Bronchial epithelial cell (primary cell): ENCODE measurements at places on chromosomes 3 and 15.
A peak's percentile ranks its signal among the peaks of the same experiment; 100 is the strongest.

GRCh38 chr3:31758322-31758965 lies 222.6 kb downstream of the OSBPL10 start:
- no peak for DNase-seq

- DNase-seq: peak; percentile 25
Observed at GRCh38 chr3:111531446-111531845, 10.6 kb upstream of the CD96 start.

DNA sequence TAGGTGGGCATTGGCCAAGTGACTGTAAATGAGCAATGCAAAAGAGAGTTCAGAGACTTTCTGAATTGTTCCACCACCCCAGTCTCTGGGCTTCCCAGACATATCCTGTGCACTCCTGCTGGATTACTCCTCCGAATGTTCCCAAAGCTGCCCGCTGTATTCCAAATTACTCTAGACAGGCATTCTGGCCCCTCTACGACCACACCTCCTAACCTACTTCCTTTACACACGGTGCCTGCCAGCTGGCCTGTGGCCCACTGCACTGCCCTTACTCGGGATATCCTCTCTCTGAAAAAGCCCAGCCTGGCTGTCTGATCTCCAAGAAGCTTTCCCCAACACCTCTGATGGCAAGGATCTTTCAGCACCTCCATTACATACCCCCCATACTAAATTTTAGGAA lies 66.6 kb downstream of the DUT start:
- DNase-seq: no peak

DNA sequence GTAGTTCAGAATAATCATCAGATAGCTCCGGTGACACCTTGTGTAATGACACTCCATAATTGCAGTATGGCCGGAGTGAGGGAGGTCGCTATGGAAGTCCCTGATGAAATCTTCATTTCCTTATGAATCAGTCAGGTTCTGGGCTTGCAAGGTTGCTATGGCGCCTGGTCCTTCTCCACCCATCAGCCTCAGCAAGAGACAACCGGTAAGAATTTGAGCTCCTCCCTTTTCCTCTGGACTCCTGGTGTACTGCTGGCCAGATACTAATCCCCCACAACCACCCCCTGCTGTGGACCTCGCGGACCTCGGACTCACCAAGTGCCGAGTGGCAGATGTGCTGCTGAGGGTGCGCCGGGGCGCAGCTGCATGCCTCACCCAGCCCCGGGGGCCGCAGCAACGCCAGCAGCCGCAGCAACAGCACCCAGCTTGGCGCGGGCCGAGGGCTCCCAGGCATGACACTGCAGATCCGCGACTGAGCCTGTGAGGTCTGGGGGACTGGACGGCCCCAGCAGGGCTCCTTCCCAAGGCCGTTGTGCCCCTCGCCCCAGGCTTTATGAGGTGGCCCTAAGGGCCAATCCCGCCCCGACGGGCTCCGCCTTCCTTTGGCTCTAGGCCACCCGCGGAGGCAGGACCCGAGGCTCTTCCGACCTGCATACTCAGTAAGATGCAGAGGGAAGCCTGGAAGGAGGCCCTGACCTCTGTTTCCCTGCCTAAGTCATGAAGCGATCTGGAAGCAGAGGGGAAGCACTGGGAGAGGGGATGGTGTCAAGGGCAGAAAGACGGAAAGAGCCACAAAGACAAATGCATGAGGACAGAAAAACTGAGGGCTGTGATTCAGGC lies at the start of gene TIMP4:
Gene TIMP4 (minus strand): TSS at position 526 of the 840 bp plus-strand sequence. CDS start 72 bp downstream, at position 454.
- DNase-seq: peak; percentile 67

GRCh38 chr15:71715914-71716313 lies 94.4 kb upstream of the NR2E3 start:
- no peak for DNase-seq

GRCh38 chr15:69391046-69391757 lies 22.9 kb upstream of the KIF23 start:
- peak; percentile 61 for DNase-seq

DNA sequence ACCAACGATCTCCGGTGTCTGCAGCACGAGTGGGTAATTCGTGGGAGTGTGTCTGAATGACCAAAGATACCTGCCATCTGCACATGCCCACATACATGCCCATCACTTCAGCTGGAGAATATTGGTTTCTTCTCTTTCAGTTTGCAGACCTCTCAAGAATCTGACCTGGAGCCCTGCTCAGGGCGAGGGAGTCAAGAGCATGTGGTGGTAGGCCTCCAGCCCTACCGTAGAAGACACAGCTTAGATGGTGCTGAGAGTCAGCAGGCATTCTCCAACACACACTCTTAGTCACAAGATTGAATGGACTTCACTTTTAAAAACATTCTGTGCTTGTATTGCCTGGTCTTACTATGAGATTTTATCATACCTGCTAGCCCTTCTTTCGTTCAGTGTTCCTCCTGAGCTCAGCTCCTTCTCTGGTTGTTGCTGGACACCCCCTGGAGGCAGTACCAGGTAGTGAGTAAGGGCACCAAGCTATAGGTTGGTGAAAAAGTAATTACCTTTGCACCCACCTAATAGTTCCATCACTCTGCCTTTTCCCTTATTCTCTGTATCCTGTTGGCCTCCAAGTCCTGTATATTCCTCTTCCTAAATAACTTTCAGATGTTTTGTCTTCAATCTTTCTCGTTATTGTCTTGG lies 252.0 kb downstream of the CACNA2D3 start:
- DNase-seq: peak; percentile 17

DNA sequence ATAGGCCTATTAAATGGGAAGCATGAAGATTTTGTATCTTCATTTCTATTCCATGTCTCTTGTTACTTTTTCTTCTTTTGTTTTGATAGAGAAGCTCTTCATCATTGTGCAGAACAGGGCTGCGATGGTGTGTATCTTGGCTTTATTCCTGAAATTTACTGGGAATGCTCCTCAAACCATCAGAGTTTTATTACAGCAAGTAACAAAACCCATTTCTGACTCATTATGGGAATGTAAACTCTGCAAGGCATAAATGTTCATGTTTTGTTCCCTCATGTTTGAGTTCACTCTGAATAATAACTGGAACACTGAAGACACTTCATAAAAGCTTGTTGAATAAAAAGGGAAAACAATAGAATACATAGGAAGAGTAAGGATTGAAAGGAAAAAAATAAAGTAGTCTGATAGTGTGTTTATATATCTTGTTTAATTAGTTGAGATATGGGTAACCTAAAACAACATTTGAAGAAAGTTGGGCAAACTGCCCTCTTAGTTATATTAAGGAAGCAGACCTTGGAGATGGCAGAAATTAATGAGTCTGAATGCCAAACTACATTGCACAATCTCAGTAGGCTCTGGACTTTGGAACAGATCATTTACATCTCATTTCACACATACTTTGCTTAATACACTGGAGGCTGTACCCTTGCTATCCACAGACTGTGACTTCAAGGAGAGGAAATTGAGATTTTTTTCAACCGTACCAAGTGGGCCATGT lies 521.5 kb downstream of the GRM7 start:
- peak; percentile 61 for DNase-seq

- DNase-seq: no peak
Observed at GRCh38 chr3:71905426-71905825, 120.5 kb upstream of the PROK2 start.

GRCh38 chr15:61421470-61421869 lies 192.4 kb upstream of the RORA start:
- peak; percentile 34 for DNase-seq

DNA sequence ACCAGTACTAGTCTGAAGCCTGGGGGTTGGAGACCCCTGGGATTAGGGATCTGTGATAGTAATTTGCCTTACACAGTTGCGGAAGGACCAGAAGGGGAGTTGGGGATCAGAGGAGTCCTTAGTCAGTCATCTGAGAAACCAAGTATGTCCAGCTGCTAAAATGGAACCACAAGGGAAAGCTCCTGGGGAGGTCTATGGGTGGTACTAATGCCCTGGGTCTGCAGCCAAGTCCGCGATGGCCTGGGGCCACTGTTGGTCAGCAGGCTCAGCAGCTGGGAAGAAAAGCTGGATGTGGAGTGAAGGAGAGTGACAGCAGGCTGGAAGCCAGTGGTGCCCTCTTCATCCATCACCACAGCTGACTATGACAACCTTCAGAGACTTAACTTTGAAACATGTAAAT lies 2.2 kb upstream of the ANKDD1A start:
- no peak for DNase-seq

GRCh38 chr3:35201211-35201610 lies 438.1 kb upstream of the ARPP21 start:
- no peak for DNase-seq

- no peak for DNase-seq
Observed at GRCh38 chr3:153159771-153160397, 2.1 kb upstream of the RAP2B start.

GRCh38 chr3:155682426-155683343 lies 62.2 kb downstream of the PLCH1 start:
- DNase-seq: no peak

- DNase-seq: no peak
Observed at GRCh38 chr15:37031198-37031597, 69.2 kb downstream of the MEIS2 start.

GRCh38 chr3:23153436-23153835 lies 49.7 kb upstream of the UBE2E2 start:
- no peak for DNase-seq

DNA sequence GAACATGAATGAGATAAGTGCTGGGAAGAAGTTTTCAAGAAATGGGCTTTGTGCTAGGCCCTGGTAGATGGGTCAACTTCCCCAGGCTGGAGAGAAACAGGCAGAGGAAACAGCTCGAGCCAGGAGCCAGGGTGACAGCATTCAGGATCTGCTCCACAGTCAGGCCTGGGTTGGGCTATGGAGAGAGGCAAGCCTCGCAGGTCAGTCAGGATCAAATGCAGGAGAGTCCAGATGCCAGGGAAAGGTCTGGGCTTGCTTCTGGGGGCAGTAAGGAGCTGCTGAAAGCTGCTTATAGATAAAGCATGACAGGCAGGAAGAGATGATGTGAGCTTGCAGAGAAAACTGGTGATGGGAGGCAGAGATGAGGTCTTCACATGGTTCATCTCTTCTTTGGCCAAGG lies 11.0 kb upstream of the USP3 start:
- DNase-seq: no peak

- DNase-seq: no peak
Observed at GRCh38 chr3:45953536-45953935, 10.3 kb downstream of the CXCR6 start.

DNA sequence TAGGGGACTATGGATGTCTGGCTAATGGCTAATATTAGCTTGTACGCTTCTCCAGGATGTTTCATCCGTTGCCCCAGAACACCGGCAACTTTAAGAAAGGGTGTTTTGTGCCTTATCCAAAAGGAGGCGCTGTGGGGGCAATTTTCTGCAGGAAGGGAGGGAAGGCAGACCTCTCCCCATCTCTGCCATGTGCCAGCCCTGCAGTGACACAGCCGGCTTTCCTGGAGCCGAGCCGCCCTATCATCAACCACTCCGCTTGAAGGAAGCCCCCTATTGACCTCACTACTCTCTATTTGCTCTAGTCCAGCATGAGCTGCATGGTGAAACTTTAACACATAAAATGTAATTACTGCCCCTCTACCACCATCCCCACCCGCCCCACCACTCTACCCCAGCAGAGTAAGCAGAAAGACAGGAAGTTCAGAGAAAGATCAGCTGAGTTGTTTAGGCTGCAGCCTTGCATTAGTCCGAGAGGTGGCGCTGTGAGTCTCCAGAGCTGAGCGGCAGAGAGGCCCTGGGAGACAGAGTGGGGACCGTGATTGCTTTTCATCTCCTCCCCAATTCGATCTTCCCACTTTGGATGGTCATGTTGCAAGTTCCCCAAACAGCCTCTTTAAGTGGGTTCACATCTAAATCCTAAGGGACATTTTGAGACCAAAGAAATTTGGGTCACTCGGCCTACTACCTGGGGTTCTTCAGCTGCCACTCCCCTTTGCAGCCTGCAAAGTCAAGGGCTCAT lies 24.5 kb upstream of the RAD18 start:
- peak; percentile 52 for DNase-seq

DNA sequence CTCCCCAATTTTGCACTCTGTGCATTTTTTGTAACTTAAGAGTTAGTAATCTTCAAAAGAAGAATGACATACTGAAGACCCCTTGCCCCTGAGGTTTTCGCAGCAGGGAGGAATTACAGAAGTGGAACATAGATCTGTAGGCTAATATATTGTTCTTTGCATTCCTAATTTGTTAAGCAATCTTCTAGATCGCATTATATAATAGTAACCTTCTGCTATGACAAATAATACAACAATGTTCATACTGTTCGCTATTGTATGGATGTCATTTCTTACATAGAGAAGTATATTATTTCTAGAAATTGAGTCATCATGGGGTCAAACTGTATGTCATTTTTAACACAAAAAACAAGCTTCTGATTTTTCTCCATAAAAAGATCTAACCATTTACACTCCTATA lies 95.8 kb upstream of the TGFBR2 start:
- peak; percentile 65 for DNase-seq

DNA sequence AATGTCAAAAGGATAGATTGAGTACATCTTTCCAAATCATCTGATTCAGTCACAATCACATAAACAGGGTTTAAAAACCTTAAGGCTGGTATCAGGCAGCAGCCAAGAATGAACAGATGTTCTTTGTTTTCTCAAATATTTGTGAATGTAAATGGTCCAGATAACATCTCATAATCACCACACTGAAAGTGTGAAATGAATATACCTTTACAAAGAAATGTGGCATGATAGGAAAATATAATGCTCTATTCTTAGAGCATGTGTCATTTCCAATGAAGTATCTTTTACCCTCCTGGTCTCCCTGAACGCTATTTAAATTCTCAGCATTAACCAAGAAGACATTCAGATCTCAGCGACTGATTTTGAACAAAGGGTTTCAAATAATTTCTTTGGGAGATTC lies 8.8 kb upstream of the ACTC1 start:
- no peak for DNase-seq

DNA sequence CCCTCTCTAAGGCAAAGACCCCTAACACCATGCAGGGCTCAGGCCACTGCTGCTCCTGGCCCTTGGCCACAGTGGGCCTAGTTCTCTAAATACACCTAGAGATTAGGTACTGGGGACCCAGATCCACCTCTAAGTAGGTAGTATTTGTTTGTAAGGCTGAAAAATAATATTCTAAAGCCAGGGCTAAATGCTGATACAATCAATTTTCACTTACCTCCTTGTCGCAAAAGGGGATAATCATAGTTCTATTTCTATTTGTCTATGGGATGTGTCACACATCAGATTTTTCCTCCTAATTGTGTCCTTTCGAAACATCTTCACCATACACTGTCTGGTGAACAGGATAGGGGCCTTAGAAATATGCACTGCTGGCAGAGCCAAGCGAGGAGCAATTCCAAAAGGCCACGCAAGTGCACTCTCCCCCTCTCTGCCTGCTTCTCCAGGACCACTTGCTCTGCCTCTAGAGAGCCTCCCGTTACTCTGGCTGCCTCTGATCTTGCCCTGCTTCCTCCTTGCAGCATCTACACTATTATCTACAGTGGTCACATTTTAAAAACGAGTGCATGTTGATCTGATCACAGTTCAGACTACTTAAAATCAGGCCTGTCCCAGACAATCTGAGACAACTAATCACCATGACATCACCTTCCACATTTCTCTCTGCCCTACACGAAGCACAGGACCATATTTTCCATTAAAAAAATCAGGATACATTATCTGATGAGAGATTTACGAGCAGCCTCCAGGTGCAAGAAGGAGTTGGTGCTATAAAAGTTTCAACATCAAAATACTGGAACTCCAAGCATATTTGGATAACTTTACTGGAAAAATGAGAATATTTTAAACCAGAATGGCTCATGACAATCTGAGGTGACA lies 115.4 kb downstream of the MYLK start:
- DNase-seq: no peak

- DNase-seq: peak; percentile 69
Observed at GRCh38 chr3:12750223-12750622, 8.8 kb downstream of the TMEM40 start.
